ENCODE measurements at places on chromosomes 3 and 15.
A peak's percentile ranks its signal among the peaks of the same experiment; 100 is the strongest.

DNA sequence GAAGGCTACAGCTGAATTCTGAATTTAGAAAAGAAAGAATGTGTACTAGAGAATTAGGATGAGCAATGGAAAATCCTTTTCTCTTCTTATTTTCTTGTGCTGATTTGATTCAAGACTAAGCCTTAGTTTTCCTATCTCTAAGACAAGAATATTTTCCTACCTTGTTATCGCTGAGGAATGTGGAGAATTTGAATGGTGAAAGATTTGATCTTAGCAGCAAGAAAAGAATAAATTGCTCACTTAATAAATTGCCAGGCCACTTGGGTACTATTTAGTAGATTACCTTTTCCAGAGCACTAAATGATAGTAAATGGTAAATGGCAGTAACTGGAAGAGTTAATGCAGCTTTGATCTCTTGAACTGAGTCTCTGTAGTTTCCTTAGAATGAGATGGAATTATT lies 145.7 kb upstream of the MEIS2 start:
- no peak for DNase-seq

DNA sequence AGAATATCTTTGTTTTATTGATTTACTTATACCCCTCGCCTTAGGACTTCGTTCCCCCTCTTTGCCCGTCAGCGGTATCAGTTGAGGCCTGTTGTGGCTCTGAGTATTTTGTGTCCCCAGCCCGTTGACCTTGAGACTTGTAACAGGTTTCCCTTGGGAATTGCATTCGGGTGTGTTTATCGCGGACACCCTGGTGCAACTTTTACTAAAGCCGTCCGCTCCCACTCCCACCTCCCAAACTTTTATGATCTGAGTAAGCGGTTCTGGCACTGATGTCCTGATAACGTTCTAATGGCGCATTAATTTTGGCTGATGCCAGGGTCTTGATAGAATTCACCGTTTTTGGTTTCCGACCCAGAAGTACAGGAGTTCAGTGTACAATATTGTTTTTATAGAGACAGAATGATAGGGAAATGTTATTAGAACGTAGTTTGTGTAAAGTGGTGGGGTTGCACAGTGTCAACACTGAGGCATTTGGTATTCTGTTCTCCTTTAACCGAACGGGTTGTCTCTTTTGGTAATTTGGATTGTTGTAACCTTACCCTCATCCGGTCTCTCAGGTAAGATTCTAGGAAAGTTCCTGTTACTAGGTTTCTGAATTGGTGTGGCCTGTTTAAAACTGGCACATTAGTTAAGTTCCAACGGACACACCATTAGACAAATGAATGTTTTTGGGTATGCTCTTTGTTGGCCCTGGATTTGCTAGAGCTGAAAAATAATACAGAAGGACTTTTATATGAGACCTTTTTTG lies 47.8 kb downstream of the OIP5 start:
- DNase-seq = no peak

DNA sequence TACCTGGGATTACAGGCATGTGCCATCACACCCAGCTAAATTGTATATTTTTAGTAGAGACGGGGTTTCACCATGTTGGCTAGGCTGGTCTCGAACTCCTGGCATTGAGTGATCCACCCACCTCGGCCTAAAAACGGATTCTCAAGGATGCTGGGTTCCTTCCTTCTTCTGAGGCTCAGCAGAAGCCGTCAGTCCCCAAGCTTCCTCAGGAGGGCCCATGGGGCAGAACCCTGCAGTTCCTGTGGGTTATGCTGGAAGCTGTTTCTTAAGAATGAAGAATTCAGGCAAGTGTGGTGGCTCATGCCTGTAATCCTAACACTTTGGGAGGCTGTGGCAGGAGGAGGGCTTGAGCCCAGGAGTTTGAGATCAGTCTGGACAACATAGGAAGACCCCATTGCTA lies 29.0 kb upstream of the ZNF710 start:
- no peak for DNase-seq

GRCh38 chr15:58506783-58507668 lies 75.2 kb downstream of the LIPC start:
- DNase-seq = no peak

DNA sequence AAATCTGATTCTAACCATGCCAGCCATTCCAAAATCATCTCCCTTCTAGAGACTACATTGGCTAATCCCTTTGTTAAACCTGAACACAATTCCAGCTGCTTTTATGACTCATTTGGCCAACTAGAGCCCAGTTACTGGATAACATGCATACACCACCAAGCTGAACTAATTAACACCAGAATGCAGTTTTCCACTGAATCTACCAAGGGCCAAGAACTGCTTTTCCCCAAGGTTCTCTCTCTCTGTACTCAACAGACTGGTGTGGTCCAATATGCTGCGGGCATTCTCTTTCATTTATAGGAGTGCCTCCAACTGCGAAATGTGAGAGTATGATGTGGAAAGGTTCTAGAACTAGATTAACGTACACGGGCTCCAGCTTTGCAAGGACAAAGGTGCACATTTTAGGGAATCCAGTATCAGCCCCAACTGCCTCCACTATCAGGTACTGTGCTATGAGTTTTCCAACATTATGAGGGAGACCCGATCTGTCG lies 1.5 kb downstream of the CHSY1 start:
- DNase-seq = no peak

- DNase-seq = peak; percentile 54
Observed at GRCh38 chr3:149414557-149415231, 37.2 kb upstream of the TM4SF1 start.

- DNase-seq = peak; percentile 20
Observed at GRCh38 chr3:68088216-68088615, 433.8 kb upstream of the SUCLG2 start.

- no peak for DNase-seq
Observed at GRCh38 chr3:56053727-56054126, 414.5 kb downstream of the ERC2 start.

GRCh38 chr3:169390271-169390670 lies 273.2 kb downstream of the MECOM start:
- DNase-seq = peak; percentile 67

DNA sequence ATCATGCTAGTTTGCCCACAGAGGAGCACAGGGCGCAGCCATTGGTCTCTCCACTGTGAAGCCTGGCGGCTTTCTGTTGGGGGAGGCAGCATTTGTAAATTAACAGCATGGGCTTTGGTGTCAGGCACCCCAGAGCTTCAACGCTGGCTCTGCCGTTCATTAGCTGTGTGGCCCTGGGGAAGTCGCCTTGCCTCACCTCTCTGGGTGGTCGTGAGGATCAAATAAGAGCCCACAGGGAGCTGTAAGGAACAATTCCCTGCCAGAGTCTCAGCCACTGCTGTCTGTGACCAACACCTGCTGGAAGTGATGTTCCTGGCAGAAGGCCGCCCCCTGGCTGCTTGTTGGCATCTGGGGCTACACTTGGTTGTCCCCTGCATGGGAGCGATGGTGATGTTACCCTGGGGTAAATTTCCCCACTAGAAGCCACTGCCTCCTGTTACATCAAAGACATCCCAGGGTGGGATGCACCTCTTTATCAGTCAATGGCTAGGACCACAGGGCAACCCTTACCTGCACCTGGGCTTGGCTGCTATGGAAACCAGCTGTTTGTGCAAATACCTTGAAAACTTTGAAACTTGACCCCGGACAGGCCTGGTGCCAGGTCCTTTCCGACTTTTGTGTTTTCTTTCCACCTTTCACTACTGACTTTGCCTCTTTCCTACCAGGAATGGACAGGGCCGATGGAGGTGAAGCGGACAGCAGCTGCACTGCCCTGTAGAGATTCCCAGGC lies 36.9 kb downstream of the DNASE1L3 start:
- peak; percentile 80 for DNase-seq

DNA sequence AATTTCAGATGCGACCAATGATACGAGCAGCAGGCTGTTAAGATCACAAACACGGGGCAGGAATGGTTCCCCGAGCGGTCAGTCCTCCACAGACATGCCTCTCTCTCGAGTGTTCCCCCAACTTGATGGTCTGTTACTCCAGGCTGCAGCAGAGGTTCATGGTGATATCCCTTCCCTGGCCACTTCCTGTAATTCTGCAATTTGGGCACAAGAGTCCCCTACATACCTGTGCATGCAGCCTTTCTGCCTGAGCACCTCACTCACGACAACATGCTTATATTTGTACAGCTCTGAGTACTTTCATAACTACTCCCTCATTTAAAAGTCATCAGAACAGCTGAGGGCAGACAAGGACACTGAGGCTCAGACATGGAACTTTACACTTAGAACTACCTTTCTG lies 408.1 kb upstream of the NR2F2 start:
- peak; percentile 6 for DNase-seq

DNA sequence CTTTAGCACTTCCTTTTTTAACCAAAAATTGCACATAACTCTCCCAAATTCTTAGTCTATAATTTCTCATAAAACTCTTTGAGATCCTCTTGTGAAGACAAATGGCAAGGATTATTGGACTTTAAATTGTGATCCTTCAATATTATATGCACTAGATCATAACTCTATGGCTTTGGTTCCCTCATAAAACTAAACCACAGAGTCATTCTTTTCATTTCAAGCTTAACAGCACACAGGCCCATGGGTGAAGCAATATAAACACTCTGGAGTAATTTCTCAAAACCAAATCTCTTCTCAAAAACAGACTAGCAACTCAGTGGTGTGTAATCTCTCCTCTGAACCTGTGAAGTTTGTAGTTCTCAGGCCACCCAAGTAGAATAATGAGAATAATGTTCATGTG lies 171.0 kb upstream of the NECTIN3 start:
- no peak for DNase-seq

DNA sequence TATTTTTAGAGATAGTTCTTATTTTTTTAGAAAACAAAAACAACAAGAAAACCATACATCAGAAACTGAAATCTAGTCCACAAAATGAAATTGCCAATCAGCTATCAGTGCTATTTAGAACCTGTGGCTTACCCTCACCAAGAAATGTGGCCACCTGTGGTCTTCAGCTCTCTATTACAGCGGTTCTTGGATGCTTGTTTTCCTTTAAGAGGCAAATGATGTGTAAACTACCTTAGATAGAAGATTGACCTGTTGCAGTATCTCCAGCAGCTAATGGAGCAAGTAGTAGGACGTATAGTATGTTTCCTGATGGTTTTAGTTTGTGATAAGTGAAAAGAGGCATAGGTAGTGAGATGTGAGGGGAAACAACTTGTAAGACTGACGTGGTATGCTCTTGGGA lies 21.2 kb downstream of the TFG start:
- DNase-seq = no peak

GRCh38 chr15:88898736-88899135 lies 3.4 kb upstream of the HAPLN3 start:
- DNase-seq = no peak

DNA sequence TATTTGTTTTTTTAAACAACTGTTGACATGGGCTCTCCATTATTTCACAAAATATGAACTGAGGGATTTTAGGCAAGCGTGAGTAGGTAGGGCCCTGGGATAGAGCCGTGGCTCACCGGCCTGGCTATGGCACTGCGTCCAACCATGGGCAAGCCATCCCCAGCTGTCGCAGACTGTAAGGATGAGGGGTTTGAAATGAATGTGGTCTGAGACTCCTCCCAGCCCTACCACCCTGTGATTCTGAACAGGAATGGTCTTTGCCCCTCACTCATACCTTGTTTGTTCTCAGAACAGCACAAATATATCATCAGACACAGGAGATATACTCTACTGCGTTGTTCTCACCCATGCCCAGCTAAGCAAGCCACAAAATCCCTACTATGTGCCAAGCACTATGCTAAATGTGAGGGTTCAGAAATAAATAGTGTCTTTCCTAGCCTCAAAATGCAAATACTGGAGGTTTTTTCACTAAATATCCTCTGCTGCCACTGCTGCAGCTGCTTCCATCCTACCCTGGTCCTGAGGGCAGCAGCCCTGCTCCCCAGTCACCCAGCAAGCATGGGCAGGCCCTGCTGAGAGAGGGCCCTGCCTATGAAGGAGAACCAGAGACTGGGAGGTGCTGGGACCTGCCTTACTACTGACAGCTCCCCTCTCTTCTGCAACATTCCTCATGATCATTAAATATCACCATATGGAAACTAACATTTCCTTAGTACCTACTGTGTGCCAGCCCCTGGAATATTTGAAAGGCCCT lies 102.8 kb downstream of the XXYLT1 start:
- no peak for DNase-seq

- DNase-seq = no peak
Observed at GRCh38 chr3:194711913-194712312, 26.2 kb downstream of the FAM43A start.

DNA sequence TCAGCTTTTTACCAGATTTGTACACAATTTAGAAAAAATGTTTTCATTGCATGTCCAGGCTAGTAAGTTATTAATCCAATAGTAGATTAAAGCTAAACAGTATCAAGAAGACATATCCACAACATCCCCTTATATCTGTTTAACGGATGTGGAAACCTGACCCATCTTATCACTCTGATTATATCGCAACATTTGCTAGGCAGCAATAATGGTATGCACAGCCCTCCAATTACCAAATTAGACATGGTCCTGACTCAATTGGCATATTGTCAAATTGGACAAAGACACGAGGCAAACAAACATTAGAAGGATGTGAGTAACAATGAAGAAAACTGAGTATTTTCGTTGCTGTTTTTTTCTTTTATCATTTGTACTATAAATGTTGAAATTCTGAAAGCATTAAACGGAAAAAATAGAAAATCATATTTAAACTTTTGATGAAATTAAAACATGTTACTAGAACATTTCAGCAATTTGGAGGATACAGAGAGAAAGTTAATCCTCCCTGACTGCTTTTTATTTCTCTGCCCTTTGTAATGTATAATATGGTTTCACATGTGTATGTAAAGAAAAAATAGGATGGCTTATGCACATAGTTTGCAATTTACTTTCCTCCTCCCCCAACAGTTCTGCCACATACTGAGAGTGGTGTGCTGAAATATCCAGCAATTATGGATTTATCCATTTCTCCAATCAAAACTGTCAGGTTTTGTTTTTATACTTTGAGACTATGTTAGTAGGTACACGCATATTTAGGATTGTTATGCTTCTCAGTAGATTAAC lies 633.7 kb downstream of the ZIC1 start:
- DNase-seq = no peak

GRCh38 chr3:125148016-125148812 lies 64.3 kb downstream of the SLC12A8 start:
- DNase-seq = no peak

DNA sequence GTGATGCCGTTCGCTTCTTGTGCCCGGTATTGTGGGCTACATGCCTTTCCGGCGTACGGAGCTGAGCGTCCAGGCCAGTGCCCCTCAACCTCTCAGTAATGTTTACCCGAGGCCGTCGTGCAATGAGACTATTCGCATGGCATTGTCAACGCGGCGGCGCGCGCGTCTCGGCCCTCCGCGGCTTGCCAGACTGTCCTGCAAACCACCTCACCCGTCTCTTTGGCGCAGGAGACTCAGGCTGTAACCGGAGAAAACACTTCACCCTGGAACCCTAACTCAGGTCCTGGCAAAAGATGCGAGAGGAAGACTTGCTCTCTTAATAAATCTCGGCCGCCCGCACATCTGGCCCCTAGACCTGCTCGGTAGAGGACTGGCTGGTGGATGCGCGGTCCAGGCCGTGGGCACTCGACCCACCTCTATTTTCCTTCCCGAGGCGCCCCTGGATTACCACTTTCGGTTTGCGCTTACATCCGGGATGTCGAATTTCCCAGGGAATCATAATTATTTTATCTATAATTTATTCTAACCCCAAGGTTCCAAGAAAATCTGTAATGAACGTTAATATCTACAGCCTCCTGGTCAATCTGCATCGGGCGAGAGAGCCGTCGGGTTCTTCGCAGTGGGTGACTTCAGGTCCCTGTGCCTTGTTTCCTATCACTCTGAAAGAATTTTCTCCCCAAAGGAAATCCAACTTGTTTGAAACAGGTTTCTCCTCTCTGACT lies 71.8 kb upstream of the POLG start:
- DNase-seq = no peak
